ENCODE measurements at places on chromosomes 4 and X. TPM values are rescaled to one million over a fixed set of nuclear protein-coding genes. Genes with fewer than 3 reads are reported as not detected.

The XAGE2 gene
- not detected for total RNA-seq

- no peak for DNase-seq
Observed at GRCh38 chr4:93865650-93866049, 37.1 kb downstream of the ATOH1 start.

- DNase-seq, result no peak
Observed at GRCh38 chr4:67201334-67201733, 344.0 kb downstream of the CENPC start.

The MAPK10 gene
- total RNA-seq, result 12.1 TPM

DNA sequence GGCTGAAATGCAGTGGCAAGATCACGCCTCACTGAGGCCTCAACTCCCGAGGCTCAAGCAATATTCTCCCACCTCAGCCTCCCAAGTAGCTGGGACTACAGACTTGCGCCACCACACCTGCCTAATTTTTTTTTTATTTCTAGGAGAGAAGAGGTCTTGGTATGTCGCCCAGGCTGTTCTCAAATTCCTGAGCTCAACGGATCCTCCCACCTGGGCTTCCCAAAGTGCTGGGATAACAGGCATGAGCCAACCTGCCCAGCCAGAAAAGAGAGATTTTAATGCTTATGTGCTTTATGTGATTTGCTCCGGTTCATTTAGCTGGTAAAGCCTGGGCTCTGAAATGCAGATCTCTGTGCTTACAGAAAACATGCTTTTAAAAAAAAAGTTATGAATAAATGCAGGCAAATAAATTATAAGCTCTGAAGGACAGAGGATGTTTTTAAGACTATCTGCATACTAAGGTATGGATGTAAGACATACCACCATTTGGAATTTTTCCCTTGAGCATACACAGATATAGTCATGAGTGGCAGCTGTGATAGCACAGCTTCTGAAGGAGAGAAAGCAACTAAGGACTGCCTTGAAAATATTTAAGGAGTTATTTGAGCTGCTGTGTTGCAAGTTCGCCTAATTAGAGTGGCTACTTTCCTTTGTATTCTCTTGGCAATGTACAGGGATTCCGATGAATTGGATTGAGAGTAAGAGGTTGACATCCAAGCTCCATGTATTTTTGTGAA lies 13.8 kb downstream of the GUCY1B1 start:
- peak; percentile 6 for DNase-seq

The NR3C2 gene
- total RNA-seq, result under 0.01 TPM

The TASL gene
- not detected for total RNA-seq

- no peak for DNase-seq
Observed at GRCh38 chr4:33037464-33037863, 2317.3 kb downstream of the PCDH7 start.

DNA sequence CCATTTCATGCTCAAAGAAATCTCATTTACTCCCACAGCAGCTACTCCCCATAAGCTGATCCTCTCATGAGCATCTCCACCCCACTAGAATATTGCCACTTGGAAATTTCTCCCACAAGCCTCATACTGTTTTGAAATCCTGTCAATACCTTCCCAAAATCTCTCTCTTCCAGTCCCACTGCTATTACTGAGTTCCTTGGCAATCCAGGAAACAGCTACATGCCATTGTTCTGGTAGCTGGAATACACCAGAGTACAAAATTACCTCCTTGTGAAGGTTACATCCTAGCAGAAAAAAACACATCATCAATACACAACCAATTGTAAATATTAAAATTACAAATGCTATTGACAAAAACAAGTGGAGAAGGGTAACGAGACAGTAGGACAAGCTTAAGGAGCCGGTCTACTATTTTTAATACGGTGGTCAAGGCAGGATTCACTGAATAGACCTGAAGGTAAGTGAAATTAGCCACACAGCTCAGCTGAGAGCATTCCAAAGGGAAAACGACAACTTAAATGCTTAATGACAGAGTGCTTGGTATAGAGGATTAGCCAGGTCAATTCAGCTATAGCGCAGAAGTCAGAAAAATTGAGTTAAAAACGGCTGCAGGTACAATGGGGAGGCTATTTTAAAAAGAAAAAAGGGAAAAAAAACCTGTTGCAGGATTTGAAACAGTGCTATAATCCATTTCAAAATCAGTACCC lies 6.4 kb downstream of the RPL9 start:
- no peak for DNase-seq

DNA sequence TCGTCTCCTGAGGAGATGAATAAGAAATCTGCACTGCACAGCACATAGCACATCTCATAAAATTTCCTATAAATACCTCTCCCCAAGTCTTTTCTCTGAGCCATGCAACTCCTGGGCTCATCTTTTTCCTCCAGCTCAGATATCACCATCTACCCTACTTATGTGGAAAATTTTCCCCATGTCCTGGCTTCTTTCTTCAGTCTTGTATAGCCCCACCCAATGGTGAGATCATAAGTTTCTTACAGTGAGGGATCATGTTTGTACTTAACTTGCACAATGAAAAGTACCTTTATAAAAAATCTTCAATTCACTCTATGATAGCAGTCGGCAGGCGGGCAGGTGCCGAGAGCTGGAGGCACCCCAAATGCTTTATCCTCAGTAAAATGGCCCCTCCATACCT lies 198.6 kb upstream of the S100G start:
- DNase-seq, result peak; percentile 37

DNA sequence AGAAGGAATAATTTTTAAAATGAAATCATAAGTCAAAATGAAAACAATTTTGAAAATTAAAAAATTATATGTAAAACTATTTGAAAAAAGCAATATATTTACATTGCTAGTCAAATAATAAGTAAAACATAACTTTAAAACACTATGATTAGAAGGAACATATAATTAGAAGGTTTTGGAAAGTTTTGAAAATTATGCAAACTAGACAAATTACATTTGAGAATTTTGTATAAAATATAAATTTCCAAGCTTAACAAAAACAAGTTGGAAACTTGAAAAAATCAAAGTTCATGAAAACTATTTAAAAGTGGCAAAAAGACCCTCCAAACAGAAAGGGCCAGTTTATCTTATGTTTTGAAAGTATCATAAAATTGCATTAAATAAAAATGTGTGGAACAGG lies 67.6 kb upstream of the TLL1 start:
- no peak for DNase-seq

DNA sequence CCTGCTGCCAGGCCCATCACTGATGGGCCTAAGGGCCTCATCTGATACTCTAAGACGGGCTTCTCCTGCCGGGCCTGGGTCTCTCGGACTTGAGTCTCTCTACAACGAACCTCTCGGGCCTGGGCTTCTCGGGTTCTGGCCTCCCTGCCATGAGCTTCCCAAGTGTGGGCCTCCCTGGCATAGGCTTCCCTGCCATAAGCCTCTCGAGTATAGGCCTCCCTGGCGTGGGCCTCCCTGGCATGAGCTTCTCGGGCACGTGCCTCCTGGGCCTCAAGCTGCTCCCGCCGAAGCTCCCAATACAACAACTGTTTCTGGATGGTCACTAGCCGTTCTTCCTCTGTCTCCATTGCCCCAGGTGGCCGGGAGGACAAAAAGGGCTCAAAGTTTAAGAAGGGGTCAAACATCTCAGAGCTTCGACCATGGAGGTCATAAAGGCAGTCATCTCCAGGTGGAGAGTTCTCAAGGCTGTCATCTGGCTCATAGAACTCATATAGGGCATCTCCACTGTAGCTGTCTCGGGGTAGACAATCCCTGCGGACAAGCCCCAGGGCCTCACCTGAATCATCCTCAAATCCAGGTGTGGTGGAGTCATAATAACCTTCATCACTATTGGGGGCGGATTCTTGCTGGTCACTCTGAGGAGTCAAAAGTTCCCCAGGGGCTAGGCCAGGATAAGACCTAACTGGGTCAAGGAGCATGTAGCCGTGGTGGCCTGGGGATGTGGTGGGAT lies 14.1 kb downstream of the AMER1 start:
- DNase-seq, result no peak

- peak; percentile 49 for DNase-seq
Observed at GRCh38 chr4:1579901-1580691, 104.0 kb downstream of the FAM53A start.

- no peak for DNase-seq
Observed at GRCh38 chr4:39609454-39609931, 29.2 kb downstream of the SMIM14 start.

DNA sequence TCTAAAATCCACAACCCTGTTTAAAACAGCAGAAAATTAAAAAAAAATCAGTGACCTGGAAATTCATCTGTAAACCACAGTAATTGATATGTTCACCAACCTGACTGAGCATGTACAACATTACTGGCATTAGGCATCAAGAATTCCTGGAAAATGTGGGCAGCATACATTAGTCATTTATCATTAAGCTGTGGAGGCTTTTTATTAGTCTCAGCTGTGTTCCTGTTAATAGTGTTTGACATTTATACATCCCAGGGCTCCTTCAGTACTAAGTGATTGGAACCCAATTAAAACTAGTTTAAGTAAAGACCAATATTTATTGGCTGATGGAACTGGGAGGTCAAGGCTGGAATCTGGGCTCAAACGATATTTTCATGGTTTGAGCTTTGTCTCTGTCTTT lies 227.3 kb upstream of the GIMD1 start:
- peak; percentile 61 for DNase-seq

The CDX4 gene
- not detected for total RNA-seq

GRCh38 chrX:38798956-38799355 lies 2.3 kb upstream of the MID1IP1 start:
- DNase-seq, result no peak

GRCh38 chrX:110042496-110042895 lies 39.6 kb downstream of the TMEM164 start:
- peak; percentile 39 for DNase-seq

GRCh38 chrX:37684426-37684825 lies 1.2 kb upstream of the XK start:
- DNase-seq, result peak; percentile 6

DNA sequence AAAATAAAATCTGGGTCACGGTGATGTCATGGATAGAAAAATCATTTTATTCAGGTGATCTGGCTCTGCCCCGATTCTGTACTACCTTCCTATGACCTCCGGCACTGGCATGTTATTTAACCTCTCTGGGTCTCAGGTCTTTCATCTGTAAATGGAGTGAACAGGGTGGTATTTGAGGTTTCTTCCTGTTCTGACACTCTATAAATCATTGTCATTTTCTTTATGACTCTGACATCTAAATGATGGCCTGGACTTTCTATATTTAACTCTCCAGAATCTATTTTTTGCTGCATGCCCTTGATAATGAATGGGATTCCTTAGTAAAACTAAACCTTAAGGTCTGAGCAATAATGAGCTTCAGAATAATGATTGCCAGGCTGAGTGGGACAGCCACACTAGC lies 422.0 kb upstream of the CNKSR2 start:
- no peak for DNase-seq

Measured in fibroblast of villous mesenchyme (primary cell).